ENCODE measurements at places on chromosomes 1 and 21.

- DNase-seq, result no peak
These were observed 114.9 kb upstream of the SLC45A1 start for GRCh38 chr1:8203056-8203455.

- DNase-seq, result no peak
These were observed 4.1 kb upstream of the ACOT11 start for GRCh38 chr1:54543729-54544496.

- no peak for DNase-seq
These were observed 8.3 kb downstream of the TENT5C start for GRCh38 chr1:117613969-117614729.

DNA sequence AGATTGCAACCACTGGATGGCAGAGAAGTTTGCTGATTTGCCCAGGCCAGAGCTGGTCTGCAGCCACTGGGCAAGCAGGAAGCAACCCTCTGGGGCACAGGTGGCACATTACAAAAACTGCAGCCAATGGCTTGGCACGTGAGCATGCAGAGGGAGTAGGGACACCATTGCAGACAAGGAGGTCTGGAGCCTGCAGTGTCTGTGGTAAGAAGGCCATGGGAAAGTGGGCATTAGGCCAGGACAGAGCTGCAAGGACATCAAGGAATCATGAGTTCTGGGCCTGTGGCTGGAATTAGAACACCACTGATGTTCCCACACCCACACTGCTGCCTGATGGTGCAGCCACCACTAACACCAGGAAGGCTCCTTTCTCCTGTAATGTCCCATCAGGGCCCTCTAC, 113.0 kb downstream of the TSEN15 start:
- DNase-seq, result no peak

GRCh38 chr21:42002421-42002958, 7.7 kb downstream of the ZBTB21 start:
- no peak for DNase-seq

DNA sequence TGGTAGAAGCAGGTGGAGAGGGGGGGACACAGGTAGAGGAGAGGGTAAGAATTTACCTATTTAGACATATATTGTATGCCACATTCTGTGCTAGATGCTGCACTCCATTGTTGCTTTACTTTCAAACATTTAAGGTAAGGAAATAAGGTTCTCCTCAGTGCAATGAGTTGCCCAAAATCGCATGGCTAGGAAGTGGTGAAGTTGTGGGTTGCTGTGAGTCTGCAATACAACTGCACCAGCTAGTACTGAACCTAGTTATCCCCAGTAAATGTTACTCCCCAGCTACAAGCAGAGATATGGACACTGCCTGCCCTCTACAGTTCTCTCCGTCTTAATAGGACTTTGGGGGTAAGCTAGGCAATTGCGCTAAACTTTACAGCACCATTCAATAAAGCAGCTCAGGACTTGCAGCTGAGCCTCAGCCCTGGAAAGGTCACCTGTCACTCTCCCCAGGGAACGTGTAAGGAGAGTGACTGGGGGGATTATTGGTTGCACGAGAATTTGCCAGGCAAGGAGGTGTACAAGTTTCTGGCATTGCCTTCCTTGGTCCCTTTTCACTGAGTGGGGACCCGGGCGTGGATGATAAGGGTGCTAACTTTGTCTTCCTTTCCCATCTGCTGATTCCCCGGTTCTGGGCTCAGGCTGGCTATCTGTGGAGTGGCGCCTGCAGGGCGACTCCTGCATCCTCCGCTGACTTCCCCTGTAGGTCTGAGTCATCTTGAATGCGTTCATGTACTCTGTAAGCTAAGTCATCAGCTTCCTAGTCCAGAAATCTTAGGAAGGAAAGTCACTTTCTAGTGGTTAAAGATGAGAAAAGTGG, 71.3 kb upstream of the CNTN2 start:
- DNase-seq, result no peak

- no peak for DNase-seq
These were observed 44.6 kb upstream of the BCL9 start for GRCh38 chr1:147496571-147497210.

- no peak for DNase-seq
These were observed 26.8 kb upstream of the ATP5PO start for GRCh38 chr21:33942426-33942825.

- DNase-seq, result no peak
These were observed 39.8 kb downstream of the OLIG1 start for GRCh38 chr21:33109574-33110339.

GRCh38 chr21:45634511-45635183, 8.9 kb upstream of the PCBP3 start:
- no peak for DNase-seq

DNA sequence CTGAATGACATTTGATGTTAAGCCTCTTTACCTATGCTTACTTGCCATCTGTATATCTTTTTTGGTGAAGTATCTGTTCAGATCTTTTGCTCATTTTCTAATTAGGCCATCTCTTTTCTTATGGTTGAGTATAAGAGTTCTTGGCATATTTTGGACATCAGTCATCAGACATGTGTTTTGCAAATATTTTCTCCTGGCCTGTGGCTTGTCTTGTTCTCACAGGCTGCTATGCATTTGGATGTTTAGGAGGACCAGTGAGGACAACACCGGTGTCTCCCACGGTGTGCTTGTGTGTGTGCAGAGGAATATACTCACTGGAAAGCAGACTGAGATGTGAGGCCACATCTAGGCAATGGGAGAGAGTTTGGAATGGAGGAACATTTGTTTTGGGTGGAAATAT, 87.1 kb upstream of the LYST start:
- no peak for DNase-seq

GRCh38 chr1:22398656-22399420, 52.8 kb upstream of the ZBTB40 start:
- no peak for DNase-seq

DNA sequence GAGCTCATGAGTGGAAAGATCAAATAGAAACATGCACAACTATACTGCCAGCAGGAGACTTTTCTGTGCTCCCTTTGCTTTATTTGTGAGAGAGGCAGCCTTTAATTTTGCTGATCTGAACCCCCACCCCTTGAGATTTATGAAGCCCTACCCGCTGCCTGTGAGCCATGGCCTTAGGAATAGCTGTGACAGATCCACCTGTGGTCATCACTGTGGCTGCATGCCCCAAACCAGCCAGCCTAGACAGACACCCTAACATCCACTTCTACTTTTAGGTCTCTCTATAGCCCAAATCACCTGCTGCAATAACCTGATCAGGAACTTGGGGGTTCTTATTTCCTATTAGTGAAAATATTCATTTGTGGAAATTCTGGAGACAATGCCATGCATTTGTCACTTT, 196.2 kb downstream of the C1orf94 start:
- DNase-seq, result no peak

DNA sequence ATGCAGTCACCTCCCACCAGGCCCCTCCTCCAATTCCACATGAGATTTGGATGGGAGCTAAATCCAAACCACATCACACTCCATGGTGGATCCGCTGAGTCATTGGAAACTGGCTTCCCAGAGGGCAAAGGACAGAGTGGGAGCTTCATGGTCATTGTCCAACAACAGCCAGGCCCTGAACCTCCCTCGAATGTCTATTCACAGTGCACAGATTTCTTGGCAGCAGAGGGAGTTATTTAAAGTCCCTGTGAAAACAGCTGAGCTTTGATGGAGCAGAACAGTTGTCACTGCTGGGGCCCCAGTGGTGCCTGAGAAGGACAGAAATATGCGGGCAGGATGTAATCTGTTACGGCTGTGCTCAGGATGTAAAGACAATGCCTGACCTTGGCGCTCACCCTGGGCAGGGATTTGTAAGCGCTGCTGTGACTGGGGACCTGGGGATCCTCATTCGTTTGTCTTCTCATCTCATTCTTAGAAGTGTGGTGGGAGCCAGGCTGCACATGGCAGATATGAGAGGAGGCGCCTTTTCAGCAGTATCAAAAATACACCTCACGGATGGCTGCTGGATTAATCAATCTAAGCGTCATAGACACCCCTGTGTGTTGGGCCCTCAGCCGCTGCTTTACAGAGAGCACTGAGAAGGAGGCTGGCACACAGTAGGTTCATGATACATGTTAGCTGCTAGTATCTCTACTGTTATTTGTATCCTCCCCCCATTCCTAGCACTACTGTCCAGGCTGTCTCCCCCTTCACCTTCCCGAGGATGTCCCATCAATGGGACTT, 439.4 kb downstream of the PTPRU start:
- DNase-seq, result no peak

- no peak for DNase-seq
These were observed 55.6 kb downstream of the FBXO42 start for GRCh38 chr1:16296643-16297042.

DNA sequence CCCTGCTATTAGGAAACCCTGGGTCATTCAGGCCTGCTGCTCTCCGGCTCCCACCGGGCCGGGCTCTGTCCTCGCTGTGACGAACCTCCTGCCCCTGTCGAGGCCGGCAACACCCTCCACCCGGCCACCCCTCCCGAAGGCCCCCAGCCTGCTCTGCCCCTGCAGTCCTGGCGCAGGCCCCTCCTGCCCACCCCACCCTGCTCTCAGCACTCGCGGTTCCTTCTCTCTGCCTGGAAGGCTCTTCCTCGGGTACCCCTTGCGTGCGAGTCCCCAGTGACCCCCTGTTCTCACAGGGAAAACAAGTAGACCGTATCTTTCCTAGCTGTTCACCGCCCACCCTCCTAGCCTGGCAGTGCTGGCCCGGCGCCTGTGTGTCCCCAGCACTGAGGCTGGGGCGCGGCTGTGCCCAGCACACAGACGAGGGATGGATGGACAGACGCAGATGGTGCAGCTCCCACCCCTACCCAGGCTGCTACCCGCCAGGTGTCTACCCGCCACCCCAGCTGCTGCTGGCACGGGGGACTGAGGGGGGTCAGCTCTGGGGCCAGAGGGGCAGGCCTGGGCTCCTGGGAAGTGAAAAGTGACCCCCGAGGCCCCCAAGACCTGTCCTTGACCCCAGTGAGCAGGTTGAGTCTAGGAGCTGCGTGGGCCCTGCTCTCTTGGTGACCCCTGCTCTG, 3.1 kb upstream of the VWA1 start:
- DNase-seq, result no peak

DNA sequence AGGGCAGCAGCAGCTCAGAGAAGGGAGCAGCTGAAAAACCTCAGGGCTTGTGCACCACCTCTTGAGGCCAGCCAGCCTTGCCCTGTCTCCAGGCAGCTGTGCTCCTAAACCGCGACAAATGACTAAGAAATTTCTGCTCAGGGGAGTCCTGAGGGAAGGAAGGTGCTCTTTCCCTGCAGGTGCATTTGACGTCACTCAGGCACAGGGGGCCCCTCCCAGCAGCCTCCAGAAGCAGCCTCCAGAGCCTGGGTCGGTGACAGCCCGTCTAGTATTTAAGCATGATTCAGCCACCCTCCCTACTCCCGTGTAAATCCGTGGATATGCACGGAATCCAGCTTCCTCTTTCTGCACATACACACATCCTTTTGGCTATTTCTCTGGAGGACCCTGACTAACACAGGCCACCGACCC, 560.5 kb downstream of the KIF26B start:
- no peak for DNase-seq

GRCh38 chr1:248404024-248404423, 1.2 kb downstream of the OR2T1 start:
- no peak for DNase-seq

DNA sequence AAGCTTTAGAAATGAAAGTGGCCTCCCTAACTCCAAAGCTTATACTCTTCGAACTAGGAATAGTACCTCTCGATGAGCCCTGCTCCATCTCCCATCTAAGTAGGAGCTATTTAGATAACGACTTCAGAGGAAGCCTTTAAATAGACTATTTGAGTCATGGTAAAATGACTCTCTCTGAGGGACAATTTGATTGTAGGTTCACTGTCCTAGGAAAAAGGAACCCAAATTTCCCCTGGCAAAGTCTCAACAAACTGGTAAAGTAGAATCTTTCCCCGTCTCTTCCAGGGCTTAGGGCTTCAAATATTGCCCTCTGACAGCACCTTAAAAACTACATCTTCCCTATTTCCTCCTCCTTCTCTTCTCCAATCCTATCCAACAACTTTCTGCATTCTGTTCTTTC, 2.0 kb upstream of the FCER1A start:
- no peak for DNase-seq

DNA sequence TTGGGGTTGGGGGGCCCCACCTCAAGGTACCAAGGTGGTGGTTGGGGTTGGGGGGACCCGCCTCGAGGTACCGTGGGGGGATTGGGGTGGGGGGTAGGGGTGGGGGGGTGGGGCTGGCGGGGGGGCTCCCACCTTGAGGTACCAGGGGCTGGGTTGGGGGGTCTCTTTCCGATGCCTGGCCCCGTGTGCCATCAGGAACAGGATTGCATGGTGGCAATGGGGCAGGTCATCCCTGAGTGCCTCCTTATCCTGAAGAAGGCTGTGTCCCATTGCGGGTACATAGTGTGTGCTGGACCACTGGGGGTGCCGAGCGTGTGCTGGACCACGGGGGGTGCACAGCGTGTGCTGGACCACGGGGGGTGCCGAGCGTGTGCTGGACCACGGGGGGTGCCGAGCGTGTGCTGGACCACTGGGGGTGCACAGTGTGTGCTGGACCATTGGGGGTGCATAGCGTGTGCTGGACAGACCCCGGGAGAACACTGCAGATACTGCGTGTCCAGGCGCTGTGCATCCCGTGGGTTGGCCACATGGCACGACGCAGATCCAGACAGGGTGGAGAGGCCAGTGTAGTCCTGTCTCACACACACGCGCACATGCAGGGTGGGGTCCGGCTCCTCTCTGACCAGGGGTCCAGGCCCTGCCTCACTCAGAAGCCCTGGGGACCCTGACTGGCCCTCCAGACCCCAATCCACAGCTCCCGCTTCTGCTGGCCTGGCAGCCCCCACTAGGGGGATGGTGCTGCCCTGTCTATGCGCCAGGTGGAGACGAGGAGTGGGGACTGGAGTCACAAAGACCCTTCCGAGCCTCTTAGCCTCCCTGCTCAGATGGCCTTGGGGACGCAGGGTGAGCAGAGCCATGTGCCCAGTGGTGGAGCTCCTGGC, 4.2 kb downstream of the SCNN1D start:
- DNase-seq, result no peak

- no peak for DNase-seq
These were observed 22.8 kb upstream of the LAPTM5 start for GRCh38 chr1:30780409-30780808.

DNA sequence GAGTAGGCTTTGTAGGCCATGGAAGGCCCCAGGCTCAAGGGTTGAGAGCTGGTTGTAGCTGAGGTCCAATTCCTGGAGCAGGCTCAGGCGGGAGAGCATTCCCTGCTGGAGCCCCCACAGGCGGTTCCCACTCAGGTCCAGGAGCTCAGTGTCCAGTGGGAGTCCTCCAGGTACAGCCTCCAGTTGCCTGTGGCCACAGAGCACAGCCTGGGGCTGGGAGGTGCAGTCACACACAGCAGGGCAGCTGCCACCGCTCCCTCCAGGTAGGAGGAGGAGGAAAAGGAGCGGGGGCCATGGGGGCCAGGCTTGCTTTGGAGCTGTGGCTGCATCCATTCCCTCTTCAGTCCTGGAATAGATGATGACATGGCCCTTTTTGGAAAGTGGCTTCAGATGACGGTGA, 2.8 kb downstream of the LINGO4 start:
- no peak for DNase-seq

Measured in NCI-H1048 (cell line).